ENCODE measurements at places on chromosomes 4 and X.

- DNase-seq: no peak
These were observed 46.6 kb upstream of the EGFL6 start for GRCh38 chrX:13522811-13523210.

- DNase-seq: no peak
These were observed 121.6 kb upstream of the TBC1D9 start for GRCh38 chr4:140877781-140878180.

- DNase-seq: no peak
These were observed 130.8 kb downstream of the PPARGC1A start for GRCh38 chr4:23759066-23759465.

DNA sequence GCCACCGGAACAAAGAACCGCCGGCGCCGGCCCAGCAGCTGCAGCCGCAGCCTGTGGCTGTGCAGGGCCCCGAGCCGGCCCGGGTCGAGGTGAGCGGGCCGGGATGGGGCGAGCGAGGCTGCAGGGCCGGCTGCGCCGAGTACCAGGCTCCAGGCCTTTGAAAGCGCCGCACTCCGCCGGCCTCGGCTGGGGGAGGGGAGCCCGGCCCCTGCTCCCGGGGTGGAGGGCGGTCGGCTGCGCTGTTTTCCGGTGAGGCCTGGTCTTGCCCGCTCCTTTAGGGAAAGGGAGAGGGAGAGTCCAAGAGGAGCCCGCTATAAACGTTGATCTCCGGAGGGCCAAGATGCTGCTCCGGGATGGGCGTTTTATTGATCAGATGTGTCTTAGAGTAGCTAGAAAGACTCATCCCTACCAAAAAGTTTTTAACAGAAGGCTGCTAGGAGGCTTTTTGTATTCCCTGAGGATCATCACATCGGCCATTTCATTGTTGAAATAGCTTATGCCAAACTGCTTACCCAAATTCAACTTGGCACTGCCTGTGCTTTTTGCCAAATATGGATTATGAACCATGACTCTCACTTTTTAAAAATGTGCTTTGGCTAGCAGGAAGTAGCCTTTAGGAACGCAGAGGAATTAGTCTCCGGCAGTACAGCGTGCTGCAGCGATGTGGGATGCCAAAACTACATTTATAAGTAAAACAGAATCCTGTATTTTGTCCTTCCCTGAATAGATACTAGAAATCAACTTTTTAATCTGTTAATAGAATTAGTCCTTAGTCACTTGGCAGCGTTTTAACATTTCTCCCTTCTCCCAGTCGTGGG is 760 bp downstream of the TMEM165 start:
- DNase-seq: no peak

DNA sequence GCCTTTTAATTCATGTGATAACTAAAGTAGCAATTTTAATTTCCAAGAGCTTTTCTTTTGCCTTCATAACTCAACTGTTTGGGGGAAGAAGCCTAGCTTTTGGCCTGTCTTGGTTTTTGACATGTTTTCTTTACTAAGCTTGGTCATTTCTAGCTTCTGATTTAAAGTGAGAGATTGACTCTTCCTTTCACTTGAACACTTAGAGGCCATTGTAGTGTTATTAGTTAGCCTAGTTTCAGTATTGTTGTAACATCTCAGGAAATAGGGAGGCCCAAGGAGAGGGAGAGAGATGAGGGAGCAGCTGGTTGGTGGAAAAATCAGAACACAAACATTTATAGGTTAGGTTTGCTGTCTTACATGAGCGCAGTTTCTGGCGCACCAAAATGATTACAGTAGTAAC is 44.8 kb downstream of the DCLK2 start:
- DNase-seq: no peak

Data from stimulated activated CD4-positive, alpha-beta T cell treated with anti-CD3 and anti-CD28 coated beads, Interleukin-12 subunit alpha, Interleukin-12 subunit beta, amount 100 ng/mL, for 24 hours (primary cell).